GM12864 (cell line): ENCODE measurements at places on chromosomes 6 and 20.
A peak's percentile ranks its signal among the peaks of the same experiment; 100 is the strongest.

- DNase-seq: no peak
Measured at GRCh38 chr6:106283481-106283880, 42.1 kb downstream of the ATG5 start.

GRCh38 chr20:61520076-61520892 is 268.2 kb downstream of the CDH4 start:
- no peak for DNase-seq

- DNase-seq: peak; percentile 21
Measured at GRCh38 chr6:5471044-5471443, 209.7 kb downstream of the FARS2 start.

- no peak for DNase-seq
Measured at GRCh38 chr6:106039897-106040592, 46.1 kb upstream of the PRDM1 start.

- DNase-seq: no peak
Measured at GRCh38 chr6:27700337-27700736, 211.9 kb downstream of the OR2B2 start.

GRCh38 chr20:48308232-48308781 is 519.5 kb downstream of the PREX1 start:
- DNase-seq: no peak

- DNase-seq: no peak
Measured at GRCh38 chr6:116105247-116105646, 4.6 kb downstream of the NT5DC1 start.

GRCh38 chr20:64189530-64189966 is 25.3 kb downstream of the MYT1 start:
- DNase-seq: no peak

DNA sequence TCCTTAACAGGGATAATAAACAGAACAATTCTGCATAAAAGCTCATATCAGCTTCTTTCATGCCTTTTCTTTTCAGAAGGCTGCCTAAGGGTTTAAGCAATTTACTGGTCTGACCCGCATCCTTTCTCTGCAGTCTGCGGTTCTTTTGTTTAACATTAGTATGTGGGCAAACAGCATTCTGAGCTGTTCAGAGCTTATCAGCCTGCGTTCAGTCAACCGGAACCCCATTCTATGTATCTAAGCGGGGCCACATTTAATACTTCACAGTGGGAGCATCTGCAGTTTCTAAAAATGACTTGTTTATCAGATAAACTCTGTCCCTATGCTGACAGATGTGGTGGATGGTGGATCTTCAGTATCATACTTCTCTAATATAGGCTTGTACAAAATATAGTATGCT is 758.9 kb upstream of the MMS22L start:
- DNase-seq: no peak

DNA sequence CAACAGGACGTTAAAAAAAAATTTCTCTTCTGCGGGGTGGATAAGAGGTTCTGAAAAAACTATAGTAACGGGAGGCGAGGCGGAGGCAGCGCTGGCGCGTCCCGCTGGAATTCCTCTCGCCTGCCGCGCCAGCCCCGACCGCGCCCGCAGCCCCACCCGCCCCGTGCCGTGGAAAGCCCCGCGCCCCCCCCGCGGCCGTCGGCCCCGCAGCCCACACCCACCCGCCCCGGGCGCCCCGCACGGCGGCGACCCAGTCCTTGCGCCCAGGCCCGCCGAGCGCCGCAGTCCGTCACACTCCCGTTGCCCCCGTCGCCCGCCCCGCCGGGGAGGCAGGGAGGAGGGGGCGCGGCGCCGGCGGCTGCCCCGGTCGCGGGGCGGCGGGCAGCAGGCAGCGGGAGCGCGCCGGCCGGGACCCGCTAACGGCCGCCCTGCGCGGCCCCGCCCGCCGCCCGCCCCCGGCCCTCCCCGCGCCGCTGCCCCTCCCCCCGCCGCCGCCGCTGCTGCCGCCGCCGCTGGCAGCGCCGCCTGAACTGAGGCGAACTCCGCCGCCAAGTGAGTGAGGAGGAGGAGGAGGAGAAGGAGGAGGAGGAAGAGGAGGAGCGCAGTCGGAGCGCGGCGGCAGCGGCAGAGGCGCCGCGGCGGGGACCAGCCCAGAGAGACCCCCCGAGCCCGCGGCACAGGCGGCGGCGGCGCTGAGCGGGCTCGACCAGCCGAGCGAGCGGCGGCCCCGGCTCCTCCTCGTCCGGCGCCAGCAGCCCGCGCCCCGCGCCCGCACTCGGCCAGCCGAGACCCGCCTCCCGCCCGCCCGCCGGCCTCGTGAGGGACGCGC is at the start of gene QKI:
QKI (plus strand) TSS at position 602 of the 829 bp plus-strand sequence. CDS start 476 bp downstream, outside the sequence.
- no peak for DNase-seq

DNA sequence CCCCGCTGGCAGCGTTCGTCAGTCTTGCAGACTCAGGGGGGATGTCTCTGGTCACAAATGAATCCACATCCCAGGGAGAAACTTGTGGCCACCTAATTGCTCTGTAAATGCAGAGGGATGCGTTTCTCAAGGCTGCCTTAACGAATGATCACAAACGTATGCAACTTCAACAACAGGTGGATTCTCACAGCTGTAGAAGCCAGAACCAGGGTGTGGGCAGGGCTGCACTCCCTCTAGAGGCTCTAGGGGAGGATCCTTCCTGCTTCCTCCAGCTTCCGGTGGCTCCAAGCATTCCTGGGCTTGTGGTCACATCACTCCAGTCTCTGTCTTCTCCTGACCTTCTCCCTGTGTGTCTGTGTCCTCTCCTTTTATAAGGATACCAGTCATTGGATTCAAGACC is 3.3 kb upstream of the TAF4 start:
- no peak for DNase-seq

DNA sequence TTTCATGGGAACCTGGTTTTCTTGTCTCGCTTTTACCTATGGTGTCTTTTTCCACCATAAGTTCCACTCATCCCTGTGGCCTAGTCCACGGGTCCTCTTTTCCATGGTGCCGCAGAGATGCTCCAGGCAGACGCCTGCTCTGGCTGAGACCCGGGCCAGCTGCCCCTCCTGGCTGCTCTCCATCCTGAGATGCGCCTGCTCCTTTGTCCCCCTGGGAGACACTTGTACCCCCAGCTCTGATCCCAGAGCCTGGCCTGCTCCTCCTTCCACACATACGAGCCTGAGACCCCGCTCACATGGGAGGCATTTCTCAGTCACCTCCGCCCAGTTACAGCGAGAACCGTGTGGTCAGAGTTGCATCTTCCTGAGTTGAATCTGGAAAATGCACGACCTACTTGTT is 29.6 kb downstream of the RNASET2 start:
- no peak for DNase-seq

GRCh38 chr6:167832497-167833395 is 6.0 kb downstream of the AFDN start:
- no peak for DNase-seq

GRCh38 chr20:31860390-31861134 is 9.8 kb downstream of the DUSP15 start:
- DNase-seq: no peak

- DNase-seq: no peak
Measured at GRCh38 chr6:52972989-52973388, 22.1 kb downstream of the GSTA4 start.

DNA sequence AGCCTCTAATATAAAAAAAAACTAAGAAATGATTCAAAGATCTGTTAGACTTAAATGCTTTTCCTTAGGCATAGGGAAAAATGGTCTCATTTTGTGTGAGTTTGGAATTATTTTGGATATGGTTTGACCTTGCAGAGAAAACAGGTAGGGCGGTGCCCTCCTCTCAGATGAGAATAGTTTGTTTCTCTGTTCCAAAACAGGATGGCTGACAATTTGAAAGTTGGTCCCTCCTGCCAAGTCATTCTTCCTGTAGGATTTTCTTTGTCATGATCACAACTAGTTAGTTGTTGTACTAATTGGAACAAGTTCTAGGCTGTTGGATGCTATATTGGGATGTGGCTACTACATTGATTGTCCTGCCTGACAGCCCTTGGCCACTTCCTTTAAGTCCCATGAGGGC is 108.6 kb downstream of the BCKDHB start:
- DNase-seq: no peak
